ENCODE measurements at places on chromosomes 11 and 22.
A peak's percentile ranks its signal among the peaks of the same experiment; 100 is the strongest.

DNA sequence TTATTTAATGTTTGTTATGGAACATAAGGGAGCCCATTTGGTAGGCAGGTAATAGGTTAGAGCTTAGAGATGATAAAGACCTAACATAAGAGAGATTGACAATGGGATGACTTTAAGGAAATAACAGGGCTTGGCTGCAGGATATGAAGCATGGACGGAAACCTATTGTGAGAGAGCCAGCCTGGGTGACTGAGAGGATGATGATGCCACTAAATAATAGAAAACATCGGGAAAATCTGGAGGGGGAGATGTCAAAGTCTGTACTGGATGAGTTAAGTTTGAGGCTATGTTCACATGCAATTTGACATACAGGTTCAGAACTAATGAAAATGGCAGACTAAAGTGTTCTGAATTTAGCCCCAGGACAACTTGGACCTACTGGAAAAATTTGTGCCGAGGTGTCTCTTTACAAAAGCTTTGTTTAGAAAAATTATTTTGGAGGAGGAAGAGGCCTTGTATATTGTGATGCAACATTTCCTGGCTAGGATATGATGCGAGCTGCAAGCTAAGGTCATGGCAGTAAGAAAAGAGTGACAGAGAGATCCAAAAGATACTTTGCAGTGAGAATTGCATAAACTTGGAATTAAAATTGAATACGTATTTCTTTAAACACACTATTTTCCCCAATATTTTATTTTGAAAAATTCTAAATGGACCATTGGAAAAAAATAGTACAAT lies 339.3 kb upstream of the PLET1 start:
- no peak for DNase-seq

- no peak for DNase-seq
Observed at GRCh38 chr11:128845334-128845780, 21.7 kb downstream of the KCNJ1 start.

DNA sequence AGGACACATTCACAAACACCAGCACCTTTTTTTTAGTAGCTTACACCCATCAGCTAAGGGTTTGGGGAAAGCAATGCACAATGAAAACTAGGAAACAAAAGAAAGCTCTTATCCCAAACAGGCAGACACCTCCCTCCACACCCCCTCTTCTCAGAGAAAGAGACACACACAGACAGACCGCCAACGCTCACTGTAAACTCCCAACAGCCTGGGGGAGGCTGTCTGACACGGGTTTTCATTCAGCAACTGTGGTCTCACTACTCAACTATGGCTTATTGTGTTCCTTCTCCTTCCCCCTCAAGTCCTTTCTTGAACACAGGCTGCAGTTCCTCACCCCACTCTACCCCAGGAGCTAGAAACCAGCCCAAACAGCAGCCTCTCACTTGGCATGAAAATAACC lies 123.4 kb downstream of the C11orf58 start:
- DNase-seq, result no peak

DNA sequence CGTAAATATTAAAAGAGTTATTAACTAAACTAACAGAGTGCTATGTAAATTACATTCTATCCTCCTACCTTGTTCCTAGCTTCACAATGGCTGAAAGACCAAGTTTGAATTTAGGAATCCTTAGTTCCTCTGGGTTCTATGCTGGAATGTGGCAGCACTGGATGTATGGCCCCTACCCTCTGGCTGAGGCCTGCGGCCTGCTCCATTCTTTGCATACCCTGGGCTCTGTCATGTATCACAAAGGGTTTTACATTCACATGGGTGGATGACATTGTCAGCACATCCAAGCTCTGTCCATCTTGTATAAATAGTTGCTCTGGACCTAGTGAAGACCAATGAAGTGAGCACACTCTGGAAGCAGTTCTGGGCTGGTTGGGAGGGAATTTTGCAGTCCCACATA lies 54.5 kb downstream of the AASDHPPT start:
- DNase-seq, result no peak

- DNase-seq, result no peak
Observed at GRCh38 chr11:67083786-67084366, 27.2 kb downstream of the RHOD start.

DNA sequence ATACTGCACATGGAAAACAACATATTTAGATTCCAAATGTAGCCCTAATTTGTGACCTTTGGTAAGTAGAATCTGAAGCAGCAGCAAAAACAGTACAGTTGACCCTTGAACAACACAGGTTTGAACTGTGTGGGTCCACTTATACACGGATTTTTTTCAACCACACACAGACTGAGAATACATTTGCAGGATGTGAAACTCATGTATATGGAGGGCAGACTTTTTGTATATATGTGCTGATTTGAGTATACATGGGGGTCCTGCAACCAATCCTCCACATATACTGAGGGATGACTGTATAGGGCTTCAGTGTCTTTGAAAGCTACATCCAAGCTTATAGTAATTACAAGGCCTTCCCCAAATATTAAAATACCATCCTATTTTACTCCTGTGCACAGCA lies 120.5 kb downstream of the MPPED2 start:
- no peak for DNase-seq

- no peak for DNase-seq
Observed at GRCh38 chr11:45563810-45564209, 101.6 kb downstream of the CHST1 start.

DNA sequence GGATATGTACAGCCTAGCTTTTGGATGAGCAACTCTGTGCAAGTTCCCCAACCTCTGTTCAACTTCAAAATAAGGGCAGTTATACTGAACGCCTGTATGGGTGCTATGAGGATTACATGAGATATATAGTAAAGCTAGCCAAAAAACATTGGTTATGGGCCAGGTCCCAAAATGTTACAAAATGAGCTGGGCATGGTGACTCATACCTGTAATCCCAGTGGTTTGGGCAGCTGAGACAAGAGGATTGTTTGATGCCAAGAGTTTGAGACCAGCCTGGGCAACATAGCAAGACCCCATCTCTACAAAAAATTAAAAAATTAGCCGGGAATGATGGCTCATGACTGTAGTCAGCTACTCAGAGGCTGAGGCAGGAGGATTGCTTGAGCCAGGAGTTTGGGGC lies 118.4 kb downstream of the TEAD1 start:
- no peak for DNase-seq

GRCh38 chr11:78019808-78020207 lies 3.3 kb downstream of the KCTD14 start:
- no peak for DNase-seq

DNA sequence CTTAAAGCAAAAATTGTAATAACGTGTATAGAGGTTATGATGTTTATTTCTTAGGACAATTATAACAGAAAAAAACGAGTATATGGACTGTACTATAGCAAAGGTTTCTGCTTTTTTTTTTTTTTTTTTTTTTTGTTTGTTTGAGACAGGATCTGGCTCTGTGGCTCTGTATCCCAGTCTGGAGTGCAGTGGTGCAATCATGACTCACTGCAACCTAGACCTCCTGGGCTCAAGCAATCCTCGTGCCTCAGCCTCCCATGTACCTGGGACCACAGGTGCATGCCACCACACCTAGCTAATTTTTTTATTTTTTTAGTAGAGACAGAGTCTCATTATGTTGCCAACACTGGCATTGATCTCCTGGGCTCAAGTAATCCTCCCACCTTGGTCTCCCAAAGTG lies 39.2 kb downstream of the ZFTA start:
- no peak for DNase-seq

GRCh38 chr11:78207532-78208256 lies 19.0 kb downstream of the USP35 start:
- DNase-seq, result no peak

GRCh38 chr22:38397189-38398085 lies 57.6 kb downstream of the KCNJ4 start:
- peak; percentile 25 for DNase-seq

GRCh38 chr11:31800398-31801265 lies 10.5 kb downstream of the PAX6 start:
- no peak for DNase-seq

GRCh38 chr11:36458129-36458915 lies 51.8 kb downstream of the TRAF6 start:
- DNase-seq, result no peak

DNA sequence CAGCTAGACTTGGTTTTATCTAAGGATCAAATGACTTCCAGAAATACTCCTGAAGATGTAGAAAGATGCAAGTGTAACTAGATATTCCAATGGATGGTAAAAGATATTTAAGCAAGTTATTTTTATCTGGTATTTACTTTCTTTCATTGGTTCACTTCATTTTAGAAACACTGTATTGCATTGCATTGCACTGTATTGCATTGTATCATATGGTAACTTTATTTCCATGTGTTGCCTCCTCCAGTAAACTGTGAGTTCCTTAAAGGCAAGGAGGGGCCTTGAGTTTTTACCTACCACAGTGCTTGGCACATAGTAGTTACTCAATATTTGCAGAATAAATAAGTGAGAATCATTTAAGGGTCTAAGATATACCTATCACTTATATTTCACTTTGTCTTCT lies 31.8 kb upstream of the FLI1 start:
- no peak for DNase-seq

- DNase-seq, result no peak
Observed at GRCh38 chr11:69541501-69542313, 60.2 kb downstream of the LINC01488 start.

- no peak for DNase-seq
Observed at GRCh38 chr22:35781898-35782297, 64.2 kb downstream of the APOL5 start.

- no peak for DNase-seq
Observed at GRCh38 chr22:46233231-46233630, 16.9 kb downstream of the CDPF1 start.

- no peak for DNase-seq
Observed at GRCh38 chr11:60996381-60997138, 25.1 kb downstream of the CD6 start.

GRCh38 chr11:10317151-10317755 lies 12.4 kb downstream of the ADM start:
- DNase-seq, result no peak

GRCh38 chr22:48923996-48924395 lies 903.7 kb downstream of the BRD1 start:
- no peak for DNase-seq

DNA sequence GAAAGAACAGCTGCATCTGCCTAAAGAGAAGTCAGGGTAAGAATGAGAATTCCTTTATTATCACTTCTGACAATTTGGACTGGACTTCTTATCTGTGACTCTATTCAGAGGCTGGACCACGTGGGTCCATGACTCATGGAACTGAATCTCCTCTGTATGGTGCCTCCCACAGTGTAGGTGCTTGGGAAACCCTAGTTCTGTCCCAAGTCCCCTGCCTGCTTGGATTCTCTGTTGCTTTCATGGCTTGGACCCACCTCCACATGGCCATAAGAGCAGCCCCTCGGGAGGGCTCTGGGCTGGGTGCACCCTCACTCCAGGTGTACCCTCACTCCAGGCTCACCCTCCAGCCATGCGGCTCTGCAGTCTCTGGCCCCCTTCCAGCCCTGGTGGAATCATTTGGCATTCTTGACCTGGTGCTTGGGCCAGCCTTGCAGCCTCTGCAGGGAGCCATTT lies 153.4 kb downstream of the CACNA1I start:
- no peak for DNase-seq

DNA sequence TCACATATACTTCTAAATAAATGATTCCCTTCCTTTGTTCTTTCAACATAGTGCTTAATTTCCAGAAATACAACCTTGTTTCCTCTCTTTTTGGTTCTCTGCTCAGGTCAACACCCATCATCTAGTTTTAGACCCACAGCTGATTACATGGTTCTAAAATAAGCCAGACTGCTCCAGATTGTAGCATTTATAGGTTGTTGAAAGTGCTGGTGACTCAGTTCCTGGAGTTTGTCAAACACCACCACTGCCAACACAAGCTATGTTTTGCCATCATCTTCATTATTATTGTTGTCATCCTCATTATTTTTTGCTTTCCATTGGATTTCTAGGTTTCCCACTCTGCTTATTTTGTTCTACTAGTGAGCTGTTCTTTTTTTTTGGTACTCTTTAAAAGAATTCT lies 22.3 kb upstream of the MMP20 start:
- no peak for DNase-seq

GRCh38 chr11:76459299-76459698 lies 14.5 kb downstream of the EMSY start:
- no peak for DNase-seq

DNA sequence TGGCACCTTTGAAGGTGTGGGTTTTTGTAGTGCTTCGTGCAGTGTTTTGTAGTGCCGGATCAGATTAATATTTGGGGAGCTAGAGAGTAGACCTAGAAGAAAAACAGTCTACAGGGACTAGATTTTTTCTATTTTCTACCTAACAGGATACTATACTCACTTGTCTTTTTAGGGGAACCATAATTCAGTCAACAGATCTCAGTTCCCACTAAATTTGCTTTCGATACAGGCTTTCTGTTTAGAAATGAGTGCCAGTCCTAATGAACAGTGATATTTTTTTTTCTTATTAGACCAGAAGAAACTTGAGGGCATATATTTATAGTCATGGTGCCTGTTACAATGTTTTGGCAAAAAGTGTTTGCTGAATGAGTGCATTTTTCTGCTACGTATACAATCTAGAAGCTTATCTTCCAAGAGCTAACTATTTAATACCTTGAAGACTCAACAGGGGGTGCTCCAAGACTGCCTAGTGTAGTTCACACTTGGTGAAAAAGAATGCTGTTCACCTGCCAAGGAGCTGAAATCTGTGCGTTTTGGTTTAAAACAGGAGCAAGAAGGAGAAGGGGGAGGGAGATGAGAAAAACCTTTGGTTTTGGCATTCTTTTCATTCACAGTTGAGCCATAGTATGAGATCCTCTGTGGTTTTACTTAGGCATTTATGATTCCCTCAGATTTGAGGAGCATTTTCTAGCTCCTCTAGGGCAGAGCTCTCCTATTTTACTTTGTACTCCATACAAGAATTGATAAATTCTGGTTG lies 44.9 kb upstream of the VSTM5 start:
- DNase-seq, result no peak

- no peak for DNase-seq
Observed at GRCh38 chr11:45347348-45348082, 61.4 kb upstream of the SYT13 start.

DNA sequence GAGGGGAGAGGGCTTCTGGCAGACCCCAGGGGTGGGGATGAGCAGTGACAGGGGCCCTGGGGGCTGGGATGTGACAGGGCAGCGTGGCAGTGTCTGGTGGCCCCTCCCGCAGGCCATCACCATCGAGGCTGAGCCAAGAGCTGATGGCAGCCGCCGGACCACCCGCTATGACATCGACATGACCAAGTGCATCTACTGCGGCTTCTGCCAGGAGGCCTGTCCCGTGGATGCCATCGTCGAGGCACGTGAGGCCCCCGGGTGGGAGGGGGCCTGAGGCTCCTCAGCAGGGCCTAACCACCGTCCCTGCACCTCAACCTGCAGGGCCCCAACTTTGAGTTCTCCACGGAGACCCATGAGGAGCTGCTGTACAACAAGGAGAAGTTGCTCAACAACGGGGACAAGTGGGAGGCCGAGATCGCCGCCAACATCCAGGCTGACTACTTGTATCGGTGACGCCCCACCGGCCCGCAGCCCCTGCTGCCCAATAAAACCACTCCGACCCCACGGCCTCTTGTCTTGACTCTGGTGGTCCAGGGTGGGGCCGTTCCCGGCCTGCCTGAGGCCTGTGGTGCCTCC lies 2.6 kb upstream of the TCIRG1 start:
- no peak for DNase-seq

DNA sequence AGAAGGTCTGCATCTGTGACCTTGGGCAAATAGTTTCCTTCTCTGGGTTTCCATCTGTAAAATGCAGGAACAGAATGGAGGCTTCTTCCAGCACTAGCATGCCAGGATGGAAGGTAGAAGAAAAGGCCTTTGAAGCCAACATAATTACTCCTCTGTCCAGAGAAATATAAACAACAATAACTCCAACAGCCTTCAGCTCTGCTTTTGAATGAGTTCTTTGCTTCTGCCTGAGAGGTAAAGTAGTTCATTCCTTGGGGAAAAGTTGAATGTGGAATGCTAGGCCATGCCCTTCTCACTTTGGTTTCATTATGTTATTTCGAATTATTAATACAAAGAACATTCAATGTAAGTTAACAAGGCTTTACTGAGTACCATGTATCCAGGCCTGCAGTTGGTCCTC lies 61.2 kb upstream of the BLID start:
- no peak for DNase-seq
